ENCODE measurements at places on chromosomes 5 and 9.

DNA sequence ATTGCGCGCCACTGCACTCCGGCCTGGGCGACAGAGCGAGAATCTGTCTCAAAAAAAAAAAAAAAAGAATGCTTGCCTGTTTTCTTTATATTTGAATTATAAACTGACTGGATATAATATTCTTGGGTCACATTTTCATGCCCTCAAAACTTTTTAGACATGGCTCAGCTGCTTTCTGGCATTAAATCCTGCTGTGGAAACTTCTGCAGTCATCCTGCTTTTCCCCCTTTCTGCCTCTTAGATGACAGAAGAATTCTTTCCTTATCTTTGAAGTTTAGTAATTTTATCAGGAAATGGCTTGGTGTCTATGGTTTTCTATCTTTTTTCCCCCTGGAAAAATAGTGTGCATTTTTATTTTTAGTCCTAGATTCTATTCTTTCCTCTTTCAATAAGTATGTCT, 234.5 kb downstream of the AOPEP start:
- DNase-seq, result no peak

GRCh38 chr9:11757408-11757807, 935.8 kb upstream of the TYRP1 start:
- DNase-seq, result no peak

DNA sequence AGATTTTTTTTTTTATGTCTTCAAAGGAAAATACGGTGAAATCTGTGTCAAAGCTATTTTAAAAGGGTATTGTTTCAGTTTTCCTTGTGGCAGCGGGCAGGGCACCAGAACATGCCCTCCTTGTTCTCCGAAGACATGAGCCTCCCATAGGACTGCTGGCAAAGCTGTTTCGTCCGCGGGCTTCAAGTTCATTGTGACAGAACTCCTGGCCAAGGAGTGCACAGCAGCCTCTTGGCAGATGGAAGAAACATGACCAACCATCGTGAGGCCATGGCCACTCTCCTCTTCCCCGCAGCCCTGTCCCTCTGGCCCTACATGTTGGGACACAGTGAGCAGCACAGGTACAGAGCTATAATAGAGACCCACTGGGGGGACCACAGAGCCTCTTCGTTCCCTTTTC, 99.5 kb downstream of the AOPEP start:
- DNase-seq, result no peak

DNA sequence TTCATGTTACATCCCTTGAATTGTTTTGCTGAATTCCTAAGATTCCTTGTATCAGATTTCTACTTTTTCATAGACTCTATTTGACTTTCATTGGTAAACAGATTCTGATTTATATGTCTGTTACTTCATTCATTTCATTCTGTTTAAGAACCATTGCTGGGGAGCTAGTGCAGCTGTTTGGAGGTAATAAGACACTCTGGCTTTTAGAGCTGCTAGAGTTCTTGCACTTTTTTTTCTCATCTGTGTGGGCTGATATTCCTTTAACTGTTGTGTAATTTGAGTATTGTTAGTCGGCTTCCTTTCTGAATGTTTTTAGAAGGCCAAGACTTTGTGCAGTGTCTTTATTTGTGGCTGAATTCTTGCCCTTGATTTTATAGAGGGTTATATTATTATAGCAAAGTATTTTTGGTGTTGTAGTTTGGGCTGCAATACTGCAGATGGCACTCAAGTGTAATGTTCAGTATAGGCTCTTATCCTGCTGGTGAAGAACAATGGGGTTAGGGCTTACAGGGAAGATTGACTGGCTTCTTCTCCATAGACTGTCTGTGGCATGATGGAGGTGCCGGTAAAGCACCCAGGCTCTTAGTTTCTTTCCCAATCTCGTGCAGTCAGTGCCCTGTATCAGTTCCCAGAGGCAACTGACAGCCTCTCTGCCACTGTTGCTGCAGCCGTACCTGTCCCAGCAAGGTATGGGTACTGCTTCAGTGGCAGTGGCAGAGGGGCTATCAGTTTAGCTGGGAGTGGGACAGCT, 162.2 kb downstream of the OXCT1 start:
- DNase-seq, result peak; percentile 39

- no peak for DNase-seq
These were observed 47.5 kb downstream of the NEURL1B start for GRCh38 chr5:172688349-172689217.

GRCh38 chr5:88997937-88998336, 115.0 kb upstream of the MEF2C start:
- no peak for DNase-seq

DNA sequence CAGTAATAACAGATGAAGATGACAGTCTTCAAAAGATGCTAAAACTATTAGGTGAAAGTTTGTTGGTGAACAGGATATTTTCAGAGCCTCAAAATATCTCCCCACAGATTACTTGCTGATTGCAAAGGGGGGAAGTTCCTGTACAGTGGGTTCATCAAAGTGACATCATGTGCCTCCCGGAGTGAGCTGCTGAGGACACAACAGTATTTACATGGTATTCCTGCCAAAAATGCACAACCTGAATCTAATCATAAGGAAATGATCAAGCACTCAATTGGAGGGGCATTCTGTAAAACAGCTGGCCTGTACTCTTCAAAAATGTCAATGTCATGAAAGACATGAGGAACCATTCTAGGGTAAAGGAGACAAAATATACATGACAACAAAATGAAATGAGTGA, 18.9 kb upstream of the GLIS3 start:
- no peak for DNase-seq

GRCh38 chr9:125407432-125407973, 145.9 kb downstream of the GAPVD1 start:
- no peak for DNase-seq

DNA sequence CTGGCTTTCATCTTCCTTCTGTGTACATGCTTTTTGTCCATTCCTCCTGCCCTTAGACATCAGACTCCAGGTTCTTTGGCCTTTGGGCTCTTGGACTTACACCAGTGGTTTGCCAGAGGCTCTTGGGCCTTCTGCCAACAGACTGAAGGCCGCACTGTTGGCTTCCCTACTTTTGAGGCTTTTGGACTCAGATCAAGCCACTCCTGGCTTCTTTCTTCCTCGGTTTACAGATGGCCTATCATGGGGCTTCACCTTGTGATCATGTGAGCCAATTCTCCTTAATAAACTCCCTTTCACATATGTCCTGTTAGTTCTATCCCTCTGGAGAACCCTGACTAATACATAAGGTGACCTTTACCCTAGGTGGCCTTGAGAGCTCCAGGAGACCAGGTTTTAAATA, 189.1 kb upstream of the CCNG1 start:
- DNase-seq, result no peak
